ENCODE measurements at places on chromosomes 12 and 14.
A peak's percentile ranks its signal among the peaks of the same experiment; 100 is the strongest.

GRCh38 chr14:103022685-103023044 lies 34.7 kb downstream of the CDC42BPB start:
- DNase-seq = no peak

- DNase-seq = no peak
These were observed 8.7 kb downstream of the ASPG start for GRCh38 chr14:104094056-104094708.

DNA sequence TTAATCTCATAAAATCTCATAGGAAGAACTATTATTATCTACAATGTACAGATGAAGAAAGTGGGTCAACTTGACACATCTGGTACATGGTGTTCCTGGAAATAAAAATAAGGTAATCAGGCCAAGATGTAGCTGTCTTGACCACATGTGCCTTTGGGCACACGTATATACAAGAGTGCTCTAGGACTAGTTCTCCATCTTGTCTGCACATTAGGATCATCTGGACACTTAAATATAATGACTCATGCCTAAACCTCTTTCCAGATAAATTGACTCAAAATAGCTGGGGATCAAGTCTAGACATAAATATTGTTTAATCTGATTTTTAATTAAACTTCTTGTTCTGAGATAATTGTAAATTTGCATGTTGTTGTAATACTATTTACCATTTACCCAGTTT lies 182.6 kb downstream of the CNTN1 start:
- no peak for DNase-seq

DNA sequence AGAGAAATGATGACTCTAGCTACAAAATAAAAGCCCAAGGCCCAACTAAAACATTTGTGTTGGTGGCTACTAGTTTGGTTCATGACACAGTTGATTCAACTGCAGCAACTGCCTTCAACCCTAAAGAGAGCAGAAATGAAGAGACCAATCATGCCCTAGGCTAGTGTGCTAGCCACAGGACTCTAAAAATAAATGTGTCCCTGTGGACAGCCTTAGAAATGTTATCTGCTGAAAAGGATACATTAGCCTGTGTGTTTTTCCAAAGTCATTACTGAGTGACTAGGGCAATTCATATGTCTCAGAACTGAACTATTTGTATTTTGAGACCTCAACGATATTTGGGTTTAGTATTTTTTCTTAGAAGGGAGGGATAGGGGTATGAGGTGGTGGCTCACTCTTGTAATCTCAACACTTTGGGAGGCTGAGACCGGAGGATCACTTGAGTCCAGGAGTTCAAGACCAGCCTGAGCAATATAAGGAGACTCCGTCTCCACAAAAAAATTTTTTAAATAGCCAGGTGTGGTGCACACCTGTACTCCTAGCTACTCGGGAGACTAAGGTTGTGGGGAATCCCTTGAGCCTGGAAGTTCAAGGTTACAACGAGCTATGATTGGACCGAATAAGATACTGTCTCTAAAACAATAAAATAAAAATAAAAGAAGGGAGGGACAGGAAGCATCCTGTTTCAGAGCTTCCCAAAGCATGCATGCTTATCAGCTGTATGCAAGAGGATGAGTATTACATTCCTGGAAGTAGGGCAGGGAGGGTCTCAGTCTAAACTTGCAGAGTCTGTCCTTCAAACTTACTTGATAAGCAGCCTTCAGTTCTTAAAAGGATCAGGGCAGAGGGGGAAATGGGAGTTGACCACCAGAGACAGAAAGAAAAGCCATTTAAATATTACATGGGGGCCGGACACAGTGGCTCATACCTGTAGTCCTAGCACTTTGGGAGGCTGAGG lies 29.6 kb upstream of the NAP1L1 start:
- DNase-seq = no peak

DNA sequence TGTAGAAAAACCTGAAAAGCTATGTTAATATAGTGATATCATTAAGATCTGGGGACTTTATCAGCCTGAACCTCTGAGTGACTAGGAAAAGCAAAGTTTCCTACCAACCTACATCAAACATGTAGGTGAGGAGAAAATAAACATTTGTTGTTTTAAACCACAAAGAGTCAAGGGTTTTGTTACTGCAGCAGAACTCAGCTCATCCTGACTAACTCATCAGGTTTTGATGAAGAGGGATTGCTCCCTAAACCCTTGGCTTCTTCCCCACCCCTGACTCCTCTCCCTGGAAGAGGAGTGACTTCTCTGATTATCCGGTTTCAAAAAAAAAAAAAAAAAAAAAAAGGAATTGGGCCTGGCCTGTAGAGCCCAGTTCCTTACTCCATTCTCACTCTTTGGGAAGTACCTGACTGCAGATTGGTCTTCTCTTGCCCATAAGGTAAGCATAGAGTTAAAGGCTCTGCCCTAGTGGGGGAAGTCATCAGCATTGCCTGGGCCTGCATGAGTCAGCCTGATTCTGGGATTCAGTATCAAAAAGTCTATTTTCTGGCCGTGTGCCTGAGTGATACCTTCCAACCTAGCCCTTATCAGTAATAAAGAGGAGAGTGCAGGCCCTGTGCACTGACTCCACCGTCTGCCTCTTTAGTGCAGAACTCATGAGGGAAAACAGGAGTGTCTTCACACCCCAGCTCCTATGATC lies 16.9 kb downstream of the BDKRB1 start:
- no peak for DNase-seq

DNA sequence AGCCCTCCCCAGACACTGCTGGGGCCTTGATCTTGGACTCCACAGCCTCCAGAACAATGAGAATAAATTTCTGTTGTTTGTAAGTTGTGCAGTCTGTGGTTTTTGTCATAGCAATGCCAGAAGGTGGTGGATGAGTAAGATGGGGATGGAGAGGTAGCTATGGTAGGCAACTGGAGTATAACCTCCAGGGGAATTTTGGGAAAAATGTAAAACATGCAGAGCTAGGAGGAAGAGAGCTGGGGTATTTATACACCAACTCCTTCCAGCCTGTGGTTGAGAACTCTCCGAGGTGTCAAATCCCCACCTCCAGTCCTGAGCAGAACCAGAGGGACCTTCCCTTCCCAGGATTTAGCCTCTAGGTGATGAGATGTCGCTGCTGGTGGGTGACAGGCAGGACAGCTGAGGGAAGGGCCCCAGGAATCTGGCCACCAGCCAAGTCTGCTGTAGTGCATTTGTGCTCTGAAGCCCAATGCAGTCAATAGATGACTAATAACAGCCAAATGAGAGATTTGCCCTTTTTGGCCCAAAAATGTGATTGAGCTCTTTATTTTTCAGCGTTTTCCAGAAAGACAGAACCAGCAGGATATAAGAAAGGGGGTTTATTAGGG lies 19.1 kb upstream of the CEP170B start:
- no peak for DNase-seq

GRCh38 chr14:76996563-76997146 lies 31.9 kb downstream of the IRF2BPL start:
- DNase-seq = no peak

DNA sequence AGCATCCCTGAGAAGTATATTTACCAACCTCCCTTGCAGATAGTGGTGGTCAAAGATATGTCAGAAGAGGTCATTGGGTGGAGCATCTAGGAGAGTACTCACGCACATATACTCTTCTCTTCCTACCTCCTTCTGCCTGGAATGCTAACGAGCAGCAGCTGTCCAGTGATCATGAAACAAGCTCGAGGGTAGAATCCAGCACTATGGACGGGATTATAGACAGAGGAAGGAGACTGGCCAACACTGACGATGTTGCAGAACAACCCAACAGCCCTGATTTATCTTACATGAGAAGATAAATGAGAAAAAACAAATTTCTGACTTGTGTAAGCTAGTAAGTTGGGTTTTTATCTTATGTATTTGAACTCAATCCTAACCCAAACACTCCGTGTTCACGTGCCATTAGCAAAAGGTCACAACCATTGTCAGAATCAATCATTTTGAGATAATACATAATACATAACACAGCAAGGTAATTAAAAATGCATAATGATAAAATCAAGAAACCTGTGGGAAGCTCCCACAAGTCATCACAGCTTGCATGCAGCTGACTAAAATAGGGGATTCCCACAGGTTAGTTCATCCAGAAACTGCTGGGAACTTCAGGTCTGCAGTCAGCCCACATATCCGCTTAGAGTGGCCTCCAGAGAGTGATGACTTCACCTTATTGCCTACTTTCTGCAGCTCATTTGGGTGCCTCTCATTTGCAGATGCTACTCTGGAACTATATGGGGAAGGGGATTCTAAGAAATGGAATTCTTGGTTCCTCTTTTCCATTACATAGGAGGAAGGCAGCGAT lies 36.3 kb upstream of the STK38L start:
- DNase-seq = no peak

- no peak for DNase-seq
These were observed 735 bp upstream of the P2RX7 start for GRCh38 chr12:121131941-121132341.

DNA sequence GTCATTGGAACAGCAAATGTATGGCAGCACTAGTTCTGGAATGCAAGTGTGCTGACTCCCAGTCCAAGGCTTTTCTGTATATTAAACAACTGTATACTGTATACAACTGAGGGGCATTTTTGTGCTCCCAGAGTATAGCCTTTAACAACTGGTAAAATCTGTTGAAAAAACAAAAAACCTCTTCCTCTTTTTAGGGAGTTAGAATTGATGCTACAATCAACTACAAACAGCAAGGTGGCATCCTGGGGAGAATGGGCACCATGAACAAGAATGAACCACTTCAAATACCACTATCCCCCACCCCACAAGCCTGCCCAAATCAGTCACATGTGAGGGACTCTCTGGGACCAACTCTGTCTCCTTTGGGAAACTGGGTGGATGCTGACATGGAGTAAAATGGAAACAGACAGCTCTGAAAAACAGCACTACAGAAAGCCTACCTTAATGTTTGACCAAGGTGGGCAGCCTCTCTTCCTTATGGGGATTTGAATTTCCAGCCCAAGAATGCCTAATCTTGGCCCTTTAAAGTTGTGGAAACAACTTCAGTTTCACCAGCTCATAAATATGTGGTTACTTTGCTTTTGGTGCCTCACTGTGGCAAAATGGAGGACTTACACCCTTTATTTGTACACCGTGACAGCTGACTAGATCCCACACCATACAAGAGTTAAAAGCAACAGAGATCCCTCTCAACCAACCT lies 7.5 kb downstream of the VTI1B start:
- peak; percentile 16 for DNase-seq

DNA sequence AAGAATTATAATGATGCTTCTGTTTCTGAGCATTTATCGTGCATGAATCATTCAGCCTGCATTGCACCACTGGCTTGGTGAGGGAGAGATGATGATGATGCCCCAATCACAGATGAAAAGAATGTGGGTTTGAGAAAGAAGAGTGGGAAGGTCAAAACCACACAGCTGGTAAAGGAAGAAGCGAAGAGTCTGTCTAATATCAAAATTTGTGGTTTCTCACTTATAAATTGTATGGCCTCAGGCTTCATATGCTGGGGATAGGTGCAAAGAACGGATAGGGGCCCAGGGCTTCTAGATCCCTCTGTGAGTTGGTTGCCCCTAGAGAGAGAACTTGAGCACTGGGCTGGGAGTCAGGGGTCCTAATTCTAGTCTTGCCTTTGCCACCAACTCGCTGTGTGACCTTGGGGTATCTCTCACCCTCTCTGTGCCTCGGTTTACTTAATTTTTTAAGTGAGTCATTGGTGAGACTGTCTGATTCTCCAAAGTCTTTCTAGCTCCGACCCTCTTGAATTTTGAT lies 2.2 kb downstream of the OASL start:
- DNase-seq = no peak

- no peak for DNase-seq
These were observed 5.0 kb downstream of the CREBL2 start for GRCh38 chr12:12616512-12617310.

- peak; percentile 67 for DNase-seq
These were observed at the start of gene PPFIA2 for GRCh38 chr12:81759190-81760051. Gene PPFIA2, minus strand, starts transcription at chr12:81759350.

GRCh38 chr14:62189698-62190097 lies 427.5 kb downstream of the SNAPC1 start:
- no peak for DNase-seq

DNA sequence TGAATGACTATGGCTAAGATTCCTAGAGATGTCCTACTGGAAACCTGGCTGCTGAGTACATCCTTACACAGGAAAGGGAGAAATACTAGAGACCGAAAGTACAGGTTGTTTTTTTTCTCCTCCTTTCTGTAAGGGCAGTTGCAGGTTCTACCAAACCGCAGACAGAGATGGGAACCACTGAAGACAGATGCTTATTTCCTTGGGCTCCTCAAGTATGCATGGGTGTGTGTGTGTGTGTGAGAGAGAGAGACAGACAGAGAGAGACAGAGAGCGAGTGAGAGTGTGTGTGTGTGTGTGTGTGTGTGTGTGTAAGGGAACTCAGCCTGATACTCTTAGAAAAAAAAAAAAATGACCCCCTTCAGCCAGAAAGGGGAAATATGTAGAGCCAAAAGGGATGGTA lies 42.5 kb downstream of the MAP4K5 start:
- no peak for DNase-seq

- no peak for DNase-seq
These were observed 3.9 kb downstream of the SAMD4A start for GRCh38 chr14:54570631-54571415.

DNA sequence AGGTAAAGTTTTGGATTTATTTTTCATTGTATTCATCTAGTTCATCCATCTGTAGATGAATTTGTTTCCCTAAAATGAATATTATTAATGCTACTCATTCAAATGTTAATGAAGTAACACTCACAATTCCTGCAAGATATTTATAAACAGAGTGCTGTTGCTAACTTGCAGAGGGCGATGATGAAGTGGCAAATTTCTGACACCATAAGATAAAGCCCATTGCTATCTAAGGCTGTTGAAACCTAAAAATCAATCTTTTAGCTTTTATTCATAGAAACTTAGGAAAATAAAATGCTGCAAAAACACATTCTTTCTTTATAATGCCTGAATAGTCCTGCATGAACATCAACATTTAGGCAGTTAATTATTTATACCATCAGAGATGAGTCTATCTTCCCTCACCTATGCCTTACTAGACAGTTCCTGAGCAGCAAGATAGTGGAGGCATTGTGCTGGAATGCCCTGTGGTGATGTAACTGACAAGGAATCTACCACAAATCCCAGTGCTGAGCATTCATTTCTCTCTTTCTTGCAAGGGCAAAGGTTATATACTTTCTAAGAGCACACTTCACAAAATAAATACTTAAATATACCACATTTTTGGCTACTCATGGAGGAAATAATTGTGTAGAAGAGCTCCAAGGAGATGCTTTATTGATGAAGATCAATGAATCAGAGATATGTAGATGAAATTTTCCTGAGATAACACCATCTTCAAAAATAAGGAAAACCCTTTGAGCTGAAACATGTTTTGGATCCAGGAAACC lies 57.6 kb downstream of the LMNTD1 start:
- DNase-seq = no peak
